ENCODE measurements at places on chromosomes 3 and 15. TPM values are rescaled to one million over a fixed set of nuclear protein-coding genes. Genes with fewer than 3 reads are reported as not detected.

The CYP8B1 gene
- total RNA-seq: not detected

The NEO1 gene
- total RNA-seq: 25.7 TPM

The IP6K1 gene
- 23.7 TPM for total RNA-seq

The GPR149 gene
- total RNA-seq: not detected

The SLC12A6 gene
- 4.7 TPM for total RNA-seq

The GOLGA8O gene
- total RNA-seq: 0.27 TPM

The PEX5L gene
- not detected for total RNA-seq

The NOX5 gene
- 0.18 TPM for total RNA-seq

The GABRR3 gene
- total RNA-seq: not detected

The FEZF2 gene
- not detected for total RNA-seq

The VIPR1 gene
- total RNA-seq: 2.3 TPM

The DISP2 gene
- total RNA-seq: 1.1 TPM

The HAPLN3 gene
- 23.6 TPM for total RNA-seq

The GOLGA6L25 gene
- total RNA-seq: not detected

The CDHR4 gene
- 0.24 TPM for total RNA-seq

The PIK3CB gene
- total RNA-seq: 18.9 TPM

The GOLGA6L10 gene
- 0.35 TPM for total RNA-seq

The BCHE gene
- total RNA-seq: 1.0 TPM

The SCAANT1 gene
- total RNA-seq: not detected

The SKOR1 gene
- not detected for total RNA-seq

The MUC13 gene
- total RNA-seq: 7.7 TPM

The SLC24A5 gene
- not detected for total RNA-seq

The TUSC7 gene
- not detected for total RNA-seq

The GPR15 gene
- not detected for total RNA-seq

The FOXB1 gene
- total RNA-seq: not detected

The C2CD4A gene
- 0.14 TPM for total RNA-seq
